KBM-7 (cell line): ENCODE measurements at places on chromosomes 2 and 18.

DNA sequence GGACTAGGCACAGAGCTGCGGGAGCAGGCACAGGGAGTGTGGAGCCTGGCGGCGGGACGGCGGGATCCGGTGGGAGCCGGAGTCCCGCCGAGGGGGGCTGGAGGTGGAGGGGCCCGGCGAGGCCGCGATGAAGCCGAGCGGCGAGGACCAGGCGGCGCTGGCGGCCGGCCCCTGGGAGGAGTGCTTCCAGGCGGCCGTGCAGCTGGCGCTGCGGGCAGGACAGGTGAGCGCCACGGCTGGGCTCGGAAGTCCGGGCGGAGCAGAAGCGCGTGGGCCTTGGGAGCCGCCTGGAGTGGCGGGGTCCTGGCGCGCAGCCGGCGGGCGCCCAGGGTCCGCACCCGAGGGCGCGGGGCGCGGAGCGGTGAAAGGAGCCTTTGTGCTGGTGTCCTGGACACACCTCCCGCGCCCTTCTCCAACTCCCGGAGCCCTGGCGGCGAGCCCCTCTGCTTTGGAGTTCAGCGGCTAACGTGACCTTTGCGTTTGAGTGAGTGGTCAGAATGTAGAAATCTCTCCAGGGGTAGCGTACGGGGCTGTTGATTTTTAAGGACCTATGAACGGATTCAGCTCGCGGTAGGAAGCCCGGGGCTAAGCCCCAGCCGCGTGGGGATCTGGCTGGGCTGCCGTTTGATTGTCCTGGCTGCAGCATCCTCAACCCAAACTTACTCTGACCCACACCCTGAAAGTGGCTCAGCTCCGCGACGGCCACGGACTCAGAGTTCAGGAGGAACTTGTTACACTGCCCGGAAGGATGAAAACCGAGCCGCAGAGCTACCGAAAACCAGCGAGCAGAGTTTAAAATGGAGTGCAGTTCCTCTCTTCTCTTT is 448 bp downstream of the IMPA2 start:
- peak; percentile 64 for DNase-seq

GRCh38 chr2:152016181-152017120 is 82.4 kb downstream of the CACNB4 start:
- DNase-seq: no peak

DNA sequence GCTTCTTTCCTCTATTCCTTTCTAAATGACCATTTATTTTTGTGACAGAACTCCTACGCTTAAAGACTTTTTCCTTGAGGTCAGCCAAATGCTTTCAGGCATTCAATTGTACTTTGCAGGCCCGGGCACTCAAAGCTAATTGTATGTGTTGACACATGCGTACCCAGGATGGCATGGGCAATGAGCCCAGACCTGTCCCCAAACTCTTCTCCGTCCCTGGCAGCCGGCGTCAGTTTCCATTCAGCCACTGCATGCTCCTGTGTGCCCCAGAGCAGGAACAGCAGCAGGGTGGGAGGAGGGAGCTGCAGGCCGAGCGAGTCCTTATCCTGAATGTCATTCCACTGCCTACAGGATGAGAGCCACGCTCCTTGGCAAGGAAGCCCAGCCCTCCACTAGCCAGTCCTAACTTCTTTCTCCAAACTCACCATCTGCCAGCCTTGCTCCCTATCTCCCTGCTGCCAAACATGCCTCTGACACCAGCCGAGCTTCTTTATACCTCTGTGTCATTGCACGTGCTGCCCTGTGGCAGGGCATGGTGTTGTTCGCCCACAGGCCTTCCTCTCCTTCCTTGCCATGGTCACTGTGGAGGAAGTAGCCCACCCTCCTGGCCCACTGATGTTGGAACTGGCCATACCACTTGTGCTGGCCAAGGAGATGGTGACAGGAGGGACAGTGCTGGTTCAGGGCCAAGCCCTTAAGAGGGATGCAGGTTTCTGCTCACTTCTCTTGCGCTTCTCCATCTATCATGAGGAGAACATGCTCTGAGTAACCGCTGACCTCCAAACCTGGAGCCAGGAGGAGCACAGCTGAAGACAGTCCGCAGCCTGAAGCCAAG is 116.9 kb upstream of the FHL2 start:
- no peak for DNase-seq

DNA sequence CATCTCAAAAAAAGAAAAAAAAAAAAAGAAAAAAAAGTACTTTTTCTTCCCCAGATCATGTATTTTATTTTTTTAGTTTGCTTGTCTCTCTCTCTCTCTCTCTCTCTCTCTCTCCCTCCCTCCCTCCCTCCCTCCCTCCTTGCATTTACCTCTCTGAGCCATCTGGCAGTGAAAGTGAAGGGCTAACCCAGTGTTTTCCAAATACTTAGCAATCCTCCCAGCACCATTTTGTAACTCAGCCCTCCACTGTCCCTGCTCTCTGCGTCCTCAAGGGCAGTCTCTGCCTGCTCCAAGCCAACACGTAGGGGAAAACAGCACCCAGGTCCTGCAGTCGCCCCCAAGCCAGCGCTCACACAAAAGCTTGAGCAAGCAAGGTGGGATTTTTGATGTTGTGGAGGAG is 19.6 kb upstream of the TEX44 start:
- DNase-seq: no peak

DNA sequence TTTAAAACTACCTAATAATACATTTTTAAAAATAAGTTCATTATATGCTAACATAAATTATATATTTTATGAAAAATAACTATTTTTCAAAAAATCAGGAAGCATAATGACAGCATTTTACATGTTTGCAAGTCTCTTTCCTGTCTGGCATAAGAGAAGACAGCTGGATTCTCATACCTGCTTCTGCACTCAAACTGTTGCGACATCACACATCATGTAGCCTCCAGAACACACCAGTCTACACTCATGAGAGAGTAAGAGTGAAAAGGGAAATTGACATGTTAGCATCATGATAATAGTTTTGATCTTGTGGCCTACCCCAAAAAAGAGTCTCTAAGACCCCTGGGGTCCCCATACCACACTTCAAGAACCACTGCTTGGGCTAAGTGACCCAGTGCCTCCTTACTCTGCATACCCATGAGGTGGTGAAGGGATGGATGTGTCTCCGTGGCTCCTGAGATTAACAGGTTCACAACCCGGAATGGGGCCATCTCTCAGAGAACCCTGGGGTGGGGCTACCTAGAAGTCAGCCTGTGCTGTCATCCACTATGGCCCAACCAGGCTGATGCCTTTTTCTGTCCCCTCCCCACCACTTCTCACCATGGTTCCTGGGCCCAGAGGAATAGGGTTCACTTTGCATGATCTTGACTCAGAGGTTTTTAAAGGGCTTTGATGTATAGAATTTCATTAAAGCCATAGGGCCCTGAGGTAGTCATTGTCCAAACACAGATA is 102.6 kb upstream of the DAPL1 start:
- DNase-seq: peak; percentile 4

DNA sequence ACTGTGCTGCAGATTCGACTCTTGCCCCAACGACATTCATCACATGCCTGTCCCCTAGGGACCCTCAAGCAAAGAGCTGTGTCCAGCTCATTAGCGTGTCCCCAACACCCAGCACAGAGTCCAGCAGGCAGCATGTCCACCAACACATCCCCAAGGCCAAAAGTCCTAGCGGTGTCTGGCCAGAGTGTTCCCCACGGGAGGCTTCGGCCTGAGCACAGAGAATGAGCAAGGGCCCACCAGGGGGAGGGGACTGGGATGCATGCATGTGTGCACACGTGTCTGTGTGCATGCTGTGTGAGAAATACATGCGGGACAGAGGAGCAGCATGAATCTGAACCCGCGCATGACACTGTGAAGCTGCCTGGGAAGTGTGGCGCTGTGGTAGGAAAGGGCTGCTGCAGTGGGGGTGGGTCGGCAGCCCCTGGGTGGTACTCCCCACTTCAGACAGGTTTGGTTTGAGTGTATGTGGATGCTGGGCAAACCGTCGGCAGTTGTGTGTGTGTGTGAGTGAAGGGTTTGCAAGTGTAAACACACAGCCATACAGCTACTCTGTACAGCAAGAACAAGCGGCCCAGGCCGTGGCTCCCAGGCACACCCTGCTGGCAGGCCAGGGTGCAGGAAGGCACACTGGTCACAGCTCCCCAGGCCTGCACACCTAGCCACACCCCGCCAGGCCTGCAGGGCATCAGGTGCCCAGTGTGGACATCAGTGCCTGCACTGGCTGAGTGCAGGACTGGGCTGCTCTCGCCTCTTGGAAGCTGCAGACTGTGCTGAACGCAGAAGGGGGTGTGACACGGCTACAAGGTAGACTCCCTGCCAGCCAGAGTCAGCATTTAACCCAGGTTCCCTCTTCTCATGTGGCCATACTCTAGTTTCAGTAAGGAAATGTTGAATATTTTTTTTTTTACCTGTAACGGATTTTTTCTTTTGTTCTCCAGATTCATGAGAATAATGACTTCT is 19.5 kb upstream of the HES6 start:
- DNase-seq: no peak

DNA sequence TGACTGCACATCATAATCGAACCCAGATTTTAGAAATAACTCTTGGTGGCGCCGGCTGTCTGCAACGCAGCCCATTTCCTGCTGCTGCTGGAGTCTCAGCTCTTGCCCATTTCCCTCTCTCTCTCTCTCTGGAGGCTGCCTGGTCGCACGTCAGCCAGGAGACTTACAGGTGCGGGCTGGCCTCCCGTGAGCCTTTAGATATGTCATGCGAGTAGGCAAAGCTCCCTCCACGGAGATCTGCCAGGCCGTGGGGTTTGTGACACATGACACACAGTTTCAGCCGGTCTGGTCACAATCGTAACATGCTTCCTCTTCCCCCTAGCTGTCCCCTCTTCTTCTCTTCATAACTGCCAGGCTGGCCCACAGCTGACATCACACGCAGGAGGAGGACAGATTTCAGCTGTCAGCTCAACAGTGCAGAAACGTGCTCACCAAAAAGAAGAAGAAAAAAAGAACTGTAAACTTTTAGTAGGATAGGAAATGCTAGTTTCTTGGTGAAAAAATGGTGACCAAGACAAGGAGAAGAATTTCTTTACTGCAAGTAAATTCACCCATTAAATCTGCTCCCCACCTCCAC is 489.3 kb downstream of the ZNF516 start:
- DNase-seq: no peak

GRCh38 chr2:27408601-27409320 is 630 bp downstream of the PPM1G start:
- peak; percentile 37 for DNase-seq

GRCh38 chr2:241125626-241126025 is 23.5 kb upstream of the MTERF4 start:
- no peak for DNase-seq

GRCh38 chr2:29273685-29274611 is 158.7 kb downstream of the CLIP4 start:
- DNase-seq: peak; percentile 5

- DNase-seq: no peak
Measured at GRCh38 chr18:79129120-79129519, 59.9 kb downstream of the ATP9B start.

GRCh38 chr2:16140771-16141640 is 200.7 kb downstream of the MYCN start:
- no peak for DNase-seq

- no peak for DNase-seq
Measured at GRCh38 chr2:51994123-51994763, 962.3 kb upstream of the NRXN1 start.

GRCh38 chr2:45808294-45808800 is 156.9 kb downstream of the PRKCE start:
- no peak for DNase-seq

GRCh38 chr2:101823859-101824258 is 126.4 kb downstream of the MAP4K4 start:
- DNase-seq: no peak

DNA sequence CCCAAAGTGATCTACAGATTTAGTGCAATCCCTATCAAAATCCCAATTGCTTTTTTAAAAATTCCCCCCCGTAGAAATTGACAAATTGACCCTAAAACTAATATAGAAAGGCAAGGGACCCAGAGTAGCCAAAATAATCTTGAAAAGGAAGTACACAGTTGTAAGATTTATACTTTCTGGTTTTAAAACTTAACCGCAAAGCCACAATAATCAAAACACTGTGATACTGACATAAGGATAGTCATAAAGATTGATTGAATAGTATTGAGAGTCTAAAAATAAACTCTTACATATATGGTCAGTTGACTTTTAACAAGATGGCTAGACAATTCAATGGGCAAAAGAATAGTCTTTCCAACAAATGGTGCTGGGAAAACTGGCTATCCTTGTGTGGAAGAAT is 58.7 kb upstream of the GAREM2 start:
- no peak for DNase-seq

GRCh38 chr2:113229795-113230194 is 48.9 kb downstream of the PAX8 start:
- DNase-seq: peak; percentile 67

DNA sequence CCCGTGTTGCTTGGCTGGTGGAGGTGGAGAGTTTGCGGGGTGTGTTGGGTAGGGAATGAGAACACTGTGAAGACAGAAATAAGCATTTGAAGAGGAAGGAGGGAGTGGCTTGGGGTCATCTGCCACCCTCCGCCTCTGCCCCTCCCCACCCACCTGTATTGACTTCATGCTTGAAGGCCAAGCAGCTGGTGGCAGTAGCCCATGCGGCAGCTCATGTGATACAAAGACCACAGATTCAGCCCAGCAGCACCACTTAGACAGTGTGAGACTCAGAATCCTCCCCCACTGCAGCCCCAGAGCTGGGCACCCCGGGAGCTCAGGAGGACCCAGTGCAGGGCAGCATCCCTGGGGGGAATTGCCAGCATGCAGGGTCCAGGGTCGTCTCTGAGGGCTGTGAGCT is 15.4 kb downstream of the NPPC start:
- DNase-seq: no peak

DNA sequence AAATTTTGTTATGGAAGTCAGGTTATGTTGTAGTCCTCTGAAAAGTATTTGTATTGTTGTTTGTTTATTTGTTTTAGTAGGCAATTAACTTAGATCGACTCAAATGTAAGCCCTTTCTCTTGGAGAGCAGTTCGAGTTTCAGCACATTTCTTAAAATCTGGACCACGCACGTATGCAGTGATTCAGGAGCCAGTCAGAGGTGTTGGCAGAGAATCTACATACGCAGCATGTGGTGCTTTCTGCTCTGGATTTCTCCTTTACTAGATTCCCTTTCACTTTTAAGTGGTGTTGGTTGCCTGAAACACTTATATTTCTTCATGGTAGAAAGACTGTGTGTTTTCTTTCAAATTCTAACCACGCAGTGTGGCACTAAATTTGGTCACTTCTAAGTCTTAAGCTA is 773.9 kb upstream of the LRATD1 start:
- no peak for DNase-seq

- DNase-seq: no peak
Measured at GRCh38 chr18:51980101-51980500, 359.9 kb upstream of the DCC start.

GRCh38 chr2:128792476-128793054 is 473.9 kb upstream of the HS6ST1 start:
- no peak for DNase-seq

GRCh38 chr2:121501031-121501430 is 29.6 kb upstream of the RNU4ATAC start:
- no peak for DNase-seq

DNA sequence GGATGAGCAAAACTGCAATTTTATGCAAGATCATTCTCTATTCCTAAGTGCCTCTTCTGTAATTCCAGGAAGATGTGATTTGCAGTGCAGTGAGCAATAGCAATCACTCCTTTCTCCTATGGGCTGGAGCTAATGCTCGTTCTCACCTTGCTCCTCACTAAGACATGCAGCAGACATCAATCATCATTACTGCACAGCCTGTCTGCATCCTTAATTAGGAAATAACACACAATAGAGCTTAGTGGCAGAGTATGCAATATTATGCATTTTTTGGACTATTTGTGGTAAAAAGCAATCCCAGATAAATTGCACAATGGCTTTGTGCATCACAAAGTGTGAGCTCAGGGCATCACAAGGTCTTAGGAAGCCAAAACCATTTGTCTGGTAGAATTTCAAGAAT is 32.6 kb upstream of the RAPH1 start:
- no peak for DNase-seq
